Bone marrow (tissue), 2 donors: ENCODE measurements at places on chromosomes 2 and 18.

DNA sequence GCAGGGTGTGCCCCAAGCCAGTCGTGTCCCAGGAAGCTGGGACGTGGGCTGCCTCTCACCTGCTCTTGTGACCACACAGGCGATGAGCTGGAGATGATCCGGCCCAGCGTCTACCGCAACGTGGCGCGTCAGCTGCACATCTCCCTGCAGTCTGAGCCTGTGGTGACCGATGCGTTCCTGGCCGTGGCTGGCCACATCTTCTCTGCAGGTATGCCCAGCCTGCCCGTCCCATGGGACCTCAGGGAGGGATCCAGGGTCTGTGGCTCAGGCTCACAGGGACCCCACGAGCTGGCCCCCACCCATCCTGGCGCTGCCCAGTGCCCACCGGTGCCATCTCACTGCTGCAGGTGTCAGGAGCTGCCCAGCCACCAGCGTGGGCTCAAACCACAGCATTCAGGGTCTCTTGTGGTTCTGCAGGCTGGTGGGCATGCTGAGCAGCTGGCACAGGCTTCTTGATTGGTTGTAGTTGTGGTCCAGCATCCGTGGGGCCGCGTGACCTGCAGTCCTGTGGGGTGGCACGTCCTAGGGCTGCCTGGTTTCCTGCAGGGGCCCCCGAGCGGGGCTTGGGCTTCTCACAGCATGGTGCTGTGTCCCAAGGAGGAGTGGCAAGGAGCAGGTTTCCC, 3.8 kb downstream of the BOK start:
- DNase-seq = no peak

- no peak for DNase-seq
Observed at GRCh38 chr2:230202430-230203109, 17.2 kb downstream of the SP110 start.

- DNase-seq = no peak
Observed at GRCh38 chr18:67425672-67426071, 90.8 kb downstream of the DSEL start.

DNA sequence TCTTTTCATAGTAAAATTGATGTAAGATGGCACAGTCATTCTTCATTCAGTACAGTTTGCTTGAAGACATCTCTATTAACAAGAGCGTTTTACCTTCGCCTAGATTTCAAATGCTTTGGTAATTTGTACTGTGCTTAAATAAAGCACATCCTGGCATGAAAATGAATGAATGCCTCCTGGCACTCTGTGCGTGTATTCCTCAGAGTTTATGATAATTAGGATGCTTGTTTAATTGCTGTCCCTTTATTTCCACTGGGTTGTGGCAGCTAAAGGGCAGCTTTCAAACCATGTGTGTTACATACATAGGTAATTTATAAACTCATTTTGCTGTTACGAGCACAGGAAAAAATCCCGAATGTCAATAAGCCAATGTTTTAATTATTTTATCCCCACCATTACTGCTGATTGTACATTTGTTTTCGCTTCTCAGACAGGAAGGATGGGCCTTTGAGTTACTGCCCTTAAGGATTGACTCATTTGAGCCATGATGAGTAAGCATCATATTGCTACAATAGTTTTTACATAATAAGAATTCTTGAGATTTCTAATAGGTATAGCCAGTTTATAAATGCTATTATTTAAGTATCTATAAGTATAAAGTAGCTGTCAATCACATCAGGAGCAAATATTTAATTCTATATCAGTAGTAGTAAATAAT, 516.5 kb downstream of the XIRP2 start:
- no peak for DNase-seq

DNA sequence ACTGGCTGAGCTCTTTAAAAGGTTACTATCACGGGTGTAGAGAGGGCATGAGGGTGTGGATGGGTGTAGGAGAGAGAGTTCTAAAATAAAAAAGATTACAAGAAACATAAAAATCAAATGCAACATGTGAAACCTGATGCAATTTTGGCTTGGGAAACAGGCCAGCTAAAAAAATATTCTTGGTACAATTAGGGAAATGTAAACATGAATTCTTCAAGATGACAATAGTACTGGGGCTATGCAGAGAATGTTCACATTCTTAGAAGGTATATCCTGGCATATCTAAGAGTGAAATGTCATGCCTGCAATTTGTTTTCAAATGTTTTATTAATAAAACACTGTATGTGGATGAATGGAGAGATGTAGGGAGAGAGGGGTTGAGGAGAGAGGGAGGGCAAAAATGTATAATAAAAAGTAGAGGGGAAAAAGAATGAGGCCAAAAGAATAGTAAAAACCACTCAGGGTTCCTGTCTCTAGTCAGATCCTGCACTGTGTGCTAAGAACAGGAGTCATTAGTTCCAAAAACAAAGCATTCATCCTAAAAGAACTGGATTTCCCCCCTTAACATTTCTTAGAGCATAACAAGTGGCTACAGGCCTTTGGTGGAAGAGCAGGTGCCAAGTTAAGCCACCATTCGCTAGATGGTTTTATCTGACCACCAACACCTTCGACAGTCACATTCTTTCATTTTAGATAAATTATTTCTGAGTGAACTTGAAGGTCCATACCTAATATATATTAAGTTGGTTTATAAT, 77.3 kb downstream of the LPIN2 start:
- DNase-seq = no peak

DNA sequence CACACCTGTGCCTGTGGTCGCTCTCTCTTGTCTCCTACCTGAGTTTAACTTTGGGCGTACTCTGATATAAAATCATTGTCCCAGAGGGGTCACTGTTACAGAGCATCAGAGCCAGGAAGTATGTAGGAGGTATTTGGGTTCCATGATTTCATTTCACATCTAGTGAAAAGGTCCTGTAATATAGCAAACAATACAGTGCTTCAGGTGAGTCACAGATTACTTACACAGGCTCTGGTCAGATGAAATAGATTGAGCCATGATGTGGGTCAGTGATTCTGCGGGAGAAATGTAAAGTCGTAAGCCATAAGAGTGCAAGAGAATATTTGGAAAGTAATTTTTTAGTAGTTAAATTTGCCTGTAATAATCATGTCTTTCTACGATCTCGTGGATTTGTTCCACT, 70.2 kb downstream of the SOCS6 start:
- no peak for DNase-seq

- DNase-seq = no peak
Observed at GRCh38 chr2:26148501-26148900, 24.4 kb upstream of the GAREM2 start.

DNA sequence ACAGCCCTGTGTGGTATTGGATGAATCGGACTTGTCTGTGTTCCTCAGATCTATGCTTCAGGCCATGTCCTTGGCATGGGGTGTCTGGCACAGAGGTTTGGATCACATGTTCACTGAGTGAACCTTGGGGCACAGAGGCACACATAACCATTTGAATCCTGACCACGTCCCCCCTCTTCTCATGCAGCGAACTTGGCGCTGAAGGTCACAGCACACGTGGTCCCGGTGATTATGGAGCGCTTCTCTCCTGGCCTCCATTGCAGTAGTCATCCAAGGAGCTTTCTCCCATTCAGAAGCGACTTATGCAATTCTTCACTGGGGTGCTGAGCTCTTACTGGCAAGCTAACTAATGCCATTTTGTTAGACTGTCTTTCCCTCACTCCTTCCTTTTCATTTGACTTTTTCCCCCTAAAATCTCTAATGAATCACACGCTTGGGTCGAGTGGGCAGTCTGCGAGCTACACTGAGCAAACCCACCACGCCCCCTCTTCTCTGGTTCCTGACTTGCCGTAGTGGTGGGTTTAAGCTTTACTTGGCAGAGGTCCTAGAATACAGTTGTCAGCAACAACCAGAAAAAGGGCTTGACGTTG, 59.4 kb downstream of the KCNG2 start:
- no peak for DNase-seq

DNA sequence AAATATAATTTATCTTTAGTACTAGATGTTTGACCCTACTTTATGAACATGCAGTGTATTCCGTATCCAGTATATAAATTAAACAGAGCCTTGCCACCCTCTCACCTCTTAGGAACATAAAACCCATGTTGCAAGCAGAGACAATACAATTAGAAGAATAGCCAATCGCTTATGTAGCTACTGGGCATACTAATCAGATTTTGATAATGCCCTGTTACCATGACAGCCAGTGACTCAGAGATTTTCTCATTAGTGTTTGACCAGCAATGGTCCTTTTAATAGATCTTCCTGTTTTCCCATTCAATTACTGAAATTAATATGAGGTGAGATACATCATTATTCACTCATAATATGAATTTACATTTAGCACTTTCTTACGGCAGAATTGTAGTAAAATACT, 547.3 kb upstream of the VWC2L start:
- DNase-seq = no peak

GRCh38 chr2:147845411-147845971, 662 bp downstream of the ACVR2A start:
- DNase-seq = no peak

GRCh38 chr2:189221811-189222467, 42.4 kb upstream of the COL5A2 start:
- no peak for DNase-seq

GRCh38 chr2:68031043-68031442, 31.8 kb downstream of the C1D start:
- DNase-seq = no peak

GRCh38 chr18:41967680-41968079, 12.6 kb downstream of the PIK3C3 start:
- DNase-seq = no peak

DNA sequence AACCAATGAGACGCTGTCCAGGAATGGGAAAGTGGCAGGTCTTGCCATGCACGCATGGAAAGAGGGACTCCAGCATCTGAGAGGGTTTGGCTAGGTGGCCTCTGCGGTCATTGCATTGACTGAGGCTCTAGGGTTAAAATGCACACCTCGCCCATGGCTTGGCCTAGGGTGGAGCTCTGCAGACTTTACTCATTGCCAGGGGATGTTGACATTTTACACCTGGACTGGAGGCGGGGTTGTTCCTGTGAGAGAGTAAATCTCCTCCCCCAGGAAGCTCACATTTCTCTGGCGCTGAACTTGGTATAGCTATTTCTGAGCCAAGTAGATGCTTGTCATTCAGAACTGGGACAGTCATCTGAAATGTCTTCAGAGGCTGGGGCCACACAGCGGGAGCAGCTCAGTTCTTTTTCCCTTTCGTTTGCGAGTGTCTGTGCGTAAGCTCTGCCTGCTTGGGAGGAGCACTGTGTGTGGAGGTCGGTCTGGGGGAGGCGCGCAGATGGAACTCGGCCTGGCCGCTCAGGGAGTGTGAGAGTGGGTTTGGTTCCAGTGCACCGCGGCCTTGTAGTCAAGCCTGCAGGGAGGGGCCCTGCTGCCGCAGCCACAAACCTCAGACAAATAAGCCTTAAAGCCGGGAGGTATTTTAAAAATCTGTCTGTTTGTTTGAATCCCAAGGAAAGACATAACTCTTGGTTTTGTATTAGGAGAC, 76.5 kb downstream of the LPIN1 start:
- no peak for DNase-seq

DNA sequence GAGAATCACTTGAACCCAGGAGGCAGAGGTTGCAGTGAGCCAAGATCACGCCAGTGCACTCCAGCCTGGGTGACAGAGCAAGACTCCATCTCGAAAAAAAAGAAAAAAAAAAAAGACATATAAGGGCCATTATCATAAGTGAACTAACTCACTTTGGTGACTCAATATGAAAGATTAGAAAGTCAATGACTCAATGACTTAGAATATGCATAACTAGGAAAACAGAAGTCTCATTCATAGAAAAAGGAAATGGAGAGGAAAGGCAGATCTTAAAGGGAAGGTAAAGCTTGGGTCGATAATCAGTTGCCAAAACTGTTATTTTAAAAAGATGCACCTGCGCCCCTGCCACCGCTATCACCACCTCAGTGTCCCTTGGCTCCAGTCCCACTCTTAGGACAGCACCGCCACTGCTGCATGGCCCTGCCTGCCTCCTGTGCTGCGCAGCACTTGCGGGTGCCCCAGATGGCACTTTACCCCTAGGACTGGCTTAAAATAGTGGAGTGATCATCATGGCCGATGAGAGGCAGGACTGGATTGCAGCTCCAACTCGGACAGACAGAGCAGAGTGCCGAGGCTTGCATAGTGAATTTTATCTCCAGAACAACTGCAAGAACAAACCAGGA, 54.7 kb downstream of the INO80D start:
- DNase-seq = no peak
